ENCODE measurements at places on chromosomes 11 and 22. TPM values are rescaled to one million over a fixed set of nuclear protein-coding genes. Genes with fewer than 3 reads are reported as not detected.

Gene CD3G
- total RNA-seq = not detected

Gene C11orf87
- total RNA-seq = not detected

Gene LAYN
- total RNA-seq = 22.9 TPM

Gene NLRP14
- total RNA-seq = under 0.01 TPM

Gene NXPE4
- total RNA-seq = not detected

Gene AKIP1
- total RNA-seq = 36.7 TPM

Gene RIMBP3C
- total RNA-seq = not detected

Gene CYP2D6
- total RNA-seq = 0.36 TPM

Gene TCP11L1
- total RNA-seq = 17.9 TPM

Gene SCGB1C1
- not detected for total RNA-seq

Gene SMARCB1
- 52.3 TPM for total RNA-seq

Gene POU2AF3
- not detected for total RNA-seq

Gene PRDM11
- 6.2 TPM for total RNA-seq

Gene HIKESHI
- total RNA-seq = 48.5 TPM
